RPMI7951 (cell line): ENCODE measurements at places on chromosomes 5 and 9. TPM values are rescaled to one million over a fixed set of nuclear protein-coding genes. Genes with fewer than 3 reads are reported as not detected.

DOK3 gene
- 0.49 TPM in 1 of 2 replicates, not detected in the other for total RNA-seq

PITX1 gene
- 0.49 TPM in 1 of 2 replicates, not detected in the other for total RNA-seq

GABRP gene
- total RNA-seq: not detected in 2 replicates

IL13 gene
- not detected in 2 replicates for total RNA-seq

HRCT1 gene
- total RNA-seq: 0.20 TPM in 1 of 2 replicates, not detected in the other

- no peak for DNase-seq
These were observed 58.7 kb downstream of the RAB3C start for GRCh38 chr5:58641533-58641932.

DNA sequence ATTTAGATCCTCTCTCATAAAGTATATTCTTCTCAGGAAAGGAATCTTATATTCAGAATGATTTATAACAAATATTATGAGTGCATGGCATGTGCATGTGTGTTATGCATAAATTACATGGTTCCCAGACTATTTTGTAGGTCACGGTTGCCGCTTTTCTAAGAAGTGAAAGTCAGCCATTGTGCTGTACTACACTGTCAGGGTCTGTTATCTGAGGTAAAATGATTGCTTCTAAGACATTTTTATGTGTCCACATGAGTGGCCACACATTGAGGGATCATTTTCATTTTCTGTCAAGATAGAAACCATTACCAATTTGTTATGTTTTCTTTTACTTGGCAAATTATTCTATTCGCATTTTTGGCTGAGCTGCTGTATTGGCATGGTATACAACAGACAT lies 210.8 kb downstream of the CWC27 start:
- DNase-seq: no peak

GRCh38 chr9:21670374-21670773 lies 132.1 kb upstream of the MTAP start:
- no peak for DNase-seq

DNA sequence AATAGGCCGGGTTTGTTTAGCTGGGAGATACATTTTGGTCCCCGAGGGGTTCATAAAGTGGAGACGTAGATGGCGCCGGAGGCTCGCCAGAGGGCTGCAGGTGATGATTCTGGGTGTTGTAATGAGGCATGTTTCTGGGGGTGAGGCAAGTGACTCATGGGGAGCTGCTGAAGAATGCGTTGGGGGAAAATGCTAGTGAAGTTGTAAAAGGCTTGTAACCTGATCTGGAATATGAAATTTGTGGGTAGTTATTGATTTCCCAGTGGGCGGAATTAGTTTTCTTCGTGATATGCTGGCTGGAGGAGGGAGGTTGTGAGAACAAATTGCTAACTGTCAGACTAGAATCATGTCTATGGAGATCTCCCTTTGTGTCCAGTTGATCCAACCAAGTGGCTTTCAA lies 158.3 kb downstream of the DOCK2 start:
- DNase-seq: no peak
